Stimulated activated CD4-positive, alpha-beta T cell treated with anti-CD3 and anti-CD28 coated beads, Interleukin-1b, Interleukin-23, amount 100 ng/mL, for 1 hour (primary cell): ENCODE measurements at places on chromosomes 11 and 22.

- DNase-seq: no peak
Measured at GRCh38 chr11:94423507-94423906, 22.3 kb upstream of the GPR83 start.

DNA sequence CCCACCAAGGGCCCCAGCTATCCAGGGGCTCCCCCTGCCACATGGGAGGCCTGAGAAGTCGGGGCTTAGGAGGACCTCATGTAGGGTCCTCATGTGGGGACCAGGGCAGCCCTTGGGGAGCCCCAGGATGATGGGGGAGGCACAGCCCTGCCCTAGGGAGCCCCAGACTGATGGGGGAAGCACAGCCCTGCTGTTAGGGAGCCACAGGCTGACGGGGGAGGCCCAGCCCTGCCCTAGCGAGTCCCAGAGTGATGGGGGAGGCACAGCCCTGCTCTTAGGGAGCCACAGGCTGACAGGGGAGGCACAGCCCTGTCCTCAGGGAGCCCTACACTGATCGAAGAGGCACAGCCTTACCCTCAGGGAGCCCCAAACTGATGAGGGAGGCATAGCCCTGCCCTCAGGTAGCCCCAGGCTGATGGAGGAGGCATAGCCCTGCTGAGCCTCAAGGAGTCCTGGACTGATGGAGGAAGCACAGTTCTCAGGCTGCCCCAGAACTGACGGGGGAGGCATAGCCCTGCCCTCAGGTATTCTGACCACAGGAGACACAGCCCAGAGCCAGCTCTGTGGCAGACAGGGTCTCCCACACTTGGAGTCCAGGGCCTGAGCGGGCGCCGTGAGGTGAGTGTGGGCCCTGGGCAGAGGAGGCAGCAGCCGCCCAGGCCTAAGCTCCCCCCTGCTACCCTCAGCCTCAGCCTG lies 10.8 kb downstream of the PRR33 start:
- DNase-seq: no peak

- DNase-seq: peak; percentile 31
Measured at GRCh38 chr22:30943368-30943767, 25.2 kb downstream of the MORC2 start.

DNA sequence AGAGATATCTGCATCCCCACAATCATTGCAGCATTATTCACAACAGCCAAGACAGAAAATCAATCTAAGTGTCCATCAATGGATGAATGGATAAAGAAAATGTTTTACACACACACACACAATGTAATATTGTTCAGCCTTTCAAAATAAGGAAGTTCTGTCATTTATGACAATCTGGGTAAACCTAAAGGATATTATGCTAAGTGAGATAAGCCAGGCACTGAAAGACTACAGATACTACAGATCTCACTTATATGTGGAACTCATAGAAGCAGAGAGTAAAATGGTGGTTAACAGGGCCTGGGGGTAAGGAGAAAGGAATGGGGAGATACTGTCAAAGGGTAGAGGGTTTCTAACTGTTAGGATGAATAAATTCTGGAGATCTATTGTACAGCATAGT lies 36.0 kb upstream of the EED start:
- no peak for DNase-seq

GRCh38 chr11:88439356-88439755 lies 101.8 kb upstream of the CTSC start:
- DNase-seq: no peak

GRCh38 chr11:122696662-122697061 lies 41.1 kb downstream of the UBASH3B start:
- DNase-seq: peak; percentile 37

GRCh38 chr11:126284829-126285228 lies 1.9 kb downstream of the TIRAP start:
- peak; percentile 77 for DNase-seq

GRCh38 chr11:104979839-104980238 lies 11.5 kb upstream of the CASP4 start:
- no peak for DNase-seq

GRCh38 chr22:29269731-29270474 lies 1.8 kb downstream of the EWSR1 start:
- DNase-seq: no peak

- no peak for DNase-seq
Measured at GRCh38 chr22:39097098-39098020, at the start of gene APOBEC3H. TSS of gene APOBEC3H (plus strand) at chr22:39097244. CDS start at chr22:39100279, 3,035 bp downstream.

- DNase-seq: no peak
Measured at GRCh38 chr11:111942829-111943228, 5.7 kb downstream of the DIXDC1 start.

- DNase-seq: no peak
Measured at GRCh38 chr11:48099916-48100446, 116.6 kb upstream of the OR4B1 start.

DNA sequence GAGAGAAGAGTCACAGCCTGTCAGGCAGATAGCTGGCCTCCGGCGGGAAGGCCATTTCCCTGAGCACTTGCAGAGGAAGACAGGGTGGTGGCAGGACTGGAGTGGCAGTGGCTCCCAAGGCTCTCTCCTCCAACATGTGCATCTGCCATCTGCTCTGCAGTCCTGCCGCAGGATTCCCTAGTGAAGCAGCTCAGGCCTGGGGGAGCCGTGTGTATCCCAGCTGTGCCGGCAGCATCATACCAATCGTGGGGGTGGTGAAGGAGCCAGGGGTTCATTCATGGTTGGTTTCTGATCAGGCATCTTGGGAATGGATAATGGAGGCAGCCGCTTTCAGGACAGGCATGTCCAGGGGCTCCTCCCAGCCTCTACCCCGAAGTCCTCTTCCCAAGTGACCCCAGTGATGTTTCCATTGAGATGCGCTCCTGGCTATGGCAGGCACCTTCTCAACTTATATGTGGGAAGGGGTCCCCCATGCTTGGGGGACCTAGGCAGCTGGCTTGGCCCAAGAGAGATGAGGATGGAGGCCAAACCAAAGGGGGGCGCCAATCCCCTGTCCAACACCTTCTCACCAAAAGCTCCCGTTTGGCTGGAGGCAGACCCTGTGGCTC lies 6.1 kb downstream of the TAGLN start:
- DNase-seq: no peak

GRCh38 chr11:70575396-70576060 lies 177.2 kb downstream of the CTTN start:
- DNase-seq: no peak

GRCh38 chr22:46584081-46584921 lies 35.9 kb upstream of the GRAMD4 start:
- no peak for DNase-seq

DNA sequence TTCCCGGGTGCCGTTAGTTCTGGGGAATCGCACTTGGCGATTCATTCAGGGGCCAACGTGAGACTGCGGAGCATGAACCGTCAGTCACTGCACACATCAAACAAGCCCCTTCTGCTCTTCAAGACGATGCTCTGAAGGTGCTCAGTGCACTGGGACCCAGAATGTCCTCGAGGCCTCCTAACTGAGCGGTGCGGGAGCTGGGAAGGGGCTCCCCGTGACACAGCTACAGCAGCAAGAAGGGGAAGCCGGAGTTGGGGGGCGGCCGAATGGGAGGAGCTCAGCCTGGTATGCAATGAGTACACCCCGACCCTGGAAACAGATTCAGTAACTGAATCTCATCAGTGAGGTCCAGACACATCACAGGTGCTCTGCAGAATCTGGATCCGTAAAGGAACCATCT lies 150.8 kb downstream of the SHANK2 start:
- no peak for DNase-seq

- DNase-seq: no peak
Measured at GRCh38 chr22:22745225-22746060, 101.0 kb downstream of the GGTLC2 start.

DNA sequence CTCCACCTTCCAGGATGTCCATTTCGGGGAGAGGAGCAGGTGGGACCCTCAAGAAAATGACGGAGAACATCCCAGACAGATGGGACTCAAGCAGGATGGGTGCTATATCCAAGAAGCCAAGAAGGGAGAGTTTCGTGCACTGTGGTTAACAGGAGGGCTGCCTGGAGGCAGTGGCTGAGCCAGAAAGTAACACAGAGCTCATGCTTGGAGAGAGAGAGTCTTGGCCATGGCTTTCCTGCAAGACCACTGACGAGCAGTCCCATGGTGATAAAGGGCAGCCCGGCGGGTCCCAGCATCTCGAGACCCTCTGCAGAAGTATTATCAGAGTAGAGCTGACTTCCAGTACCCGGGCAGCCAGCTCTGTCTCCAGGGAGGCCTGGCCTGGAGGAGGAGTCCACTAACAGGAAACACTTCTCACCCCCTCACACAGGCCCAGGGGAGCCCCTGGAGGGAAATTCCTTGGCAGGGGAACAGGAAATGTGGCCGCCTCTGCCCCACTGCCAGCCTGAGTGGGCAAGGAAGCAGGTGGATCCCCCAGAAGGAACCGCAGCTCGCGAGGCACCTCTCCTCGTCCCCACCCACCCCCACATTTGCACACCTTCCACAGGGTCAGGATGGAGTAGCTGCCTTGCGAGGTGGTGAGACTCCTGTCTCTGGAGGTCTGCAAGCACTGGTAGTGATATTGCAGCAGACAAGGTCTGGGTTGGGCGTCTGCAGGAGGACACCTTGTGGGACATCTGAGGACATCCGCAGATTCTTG lies 32.2 kb downstream of the CYTH4 start:
- no peak for DNase-seq

DNA sequence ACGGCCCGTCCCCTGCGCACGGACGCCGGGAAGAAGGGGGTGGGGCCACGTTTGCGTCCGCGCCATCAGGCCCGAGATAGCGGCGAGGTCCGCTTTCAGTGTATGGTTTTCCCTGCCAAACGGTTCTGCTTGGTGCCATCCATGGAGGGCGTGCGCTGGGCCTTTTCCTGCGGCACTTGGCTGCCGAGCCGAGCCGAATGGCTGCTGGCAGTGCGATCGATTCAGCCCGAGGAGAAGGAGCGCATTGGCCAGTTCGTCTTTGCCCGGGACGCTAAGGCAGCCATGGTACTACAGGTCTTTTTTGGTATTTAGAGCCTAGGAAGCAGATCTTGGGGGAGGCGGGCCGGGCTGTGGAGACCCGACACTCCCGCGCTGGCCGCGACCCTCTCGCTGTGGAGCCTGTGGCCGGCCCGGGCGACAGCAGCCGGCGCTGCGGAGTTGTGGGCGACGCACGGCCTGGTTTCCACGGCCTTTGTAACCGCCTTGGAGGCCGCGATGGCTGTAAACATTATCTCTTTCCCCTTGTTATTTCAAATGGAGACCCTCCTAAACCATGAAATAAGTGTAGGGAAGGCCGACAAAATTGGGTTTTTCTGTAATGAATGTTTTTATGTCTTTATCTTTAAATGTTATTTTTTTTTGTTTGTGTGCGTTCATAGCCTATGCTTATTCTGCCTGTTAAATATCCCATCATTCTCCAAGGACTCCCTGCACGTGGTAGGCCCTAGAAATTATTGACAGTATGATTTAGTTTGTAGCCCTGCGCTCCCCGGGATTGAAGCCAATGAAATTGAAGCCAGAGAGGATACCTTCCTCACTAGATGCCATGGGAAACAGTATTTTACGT lies at the start of gene AASDHPPT:
AASDHPPT (plus strand) TSS at position 54 of the 847 bp plus-strand sequence; CDS start at position 103, 49 bp downstream.
- DNase-seq: no peak

- no peak for DNase-seq
Measured at GRCh38 chr22:27274770-27275449, 526.6 kb downstream of the MN1 start.

GRCh38 chr11:116461789-116462188 lies 311.0 kb downstream of the BUD13 start:
- no peak for DNase-seq

GRCh38 chr11:36273110-36273509 lies 16.1 kb downstream of the COMMD9 start:
- no peak for DNase-seq

- DNase-seq: no peak
Measured at GRCh38 chr11:90532125-90532524, 309.3 kb upstream of the CHORDC1 start.

GRCh38 chr11:61679296-61679695 lies 895 bp upstream of the DAGLA start:
- DNase-seq: no peak

GRCh38 chr11:112266410-112266778 lies 5.7 kb upstream of the PLET1 start:
- DNase-seq: no peak

DNA sequence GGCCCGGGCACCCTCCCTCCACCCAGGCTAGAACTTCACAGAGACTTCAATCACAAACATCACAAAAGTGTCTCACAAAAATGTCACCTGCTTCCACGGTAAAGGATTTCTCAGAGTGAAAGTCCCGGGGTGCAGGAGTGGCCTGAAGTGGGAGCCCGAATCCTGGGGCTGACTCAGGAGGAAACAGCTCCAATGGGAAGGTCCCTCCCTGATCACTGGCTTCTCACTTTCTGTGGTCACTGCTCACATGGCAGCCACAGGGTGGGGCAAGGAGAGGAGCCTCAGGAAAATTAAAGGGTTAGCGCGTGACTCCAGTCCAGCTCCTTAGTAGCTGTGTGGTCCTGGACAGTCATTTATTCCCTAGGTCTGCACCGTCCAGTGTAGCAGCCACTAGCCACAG lies 564.5 kb upstream of the B3GAT1 start:
- DNase-seq: no peak

- DNase-seq: no peak
Measured at GRCh38 chr11:66008468-66009101, 3.2 kb upstream of the CST6 start.

GRCh38 chr11:74116719-74117118 lies 54.1 kb downstream of the C2CD3 start:
- no peak for DNase-seq

DNA sequence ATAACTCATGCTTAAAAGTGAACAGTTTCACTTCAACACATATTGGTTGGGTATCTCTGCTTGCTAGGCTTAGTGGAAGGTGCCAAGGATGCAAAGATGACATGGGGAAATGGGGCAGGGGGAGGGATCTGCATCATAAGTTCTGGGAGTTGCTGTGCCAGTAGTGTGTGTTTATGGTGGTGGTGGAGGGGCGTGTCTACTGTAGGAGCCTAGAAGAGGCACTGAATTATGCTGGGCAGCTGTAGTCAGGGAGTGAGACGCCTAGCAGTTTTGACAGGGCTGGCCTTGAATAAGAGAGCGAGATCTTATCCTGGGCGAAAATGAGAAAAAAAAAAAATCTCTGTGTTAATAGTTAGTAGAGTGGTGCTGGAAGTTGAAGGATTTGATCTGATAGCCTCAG lies 3.0 kb downstream of the ELMOD1 start:
- DNase-seq: no peak

GRCh38 chr11:61298663-61299244 lies 3.6 kb upstream of the VWCE start:
- no peak for DNase-seq
